AG04450 (cell line): ENCODE measurements at places on chromosomes 7 and 10.

- DNase-seq: no peak
Observed at GRCh38 chr7:88759230-88760135, at the start of gene ZNF804B. ZNF804B (plus strand) TSS chr7:88759700; CDS start chr7:88759977, 277 bp downstream.

DNA sequence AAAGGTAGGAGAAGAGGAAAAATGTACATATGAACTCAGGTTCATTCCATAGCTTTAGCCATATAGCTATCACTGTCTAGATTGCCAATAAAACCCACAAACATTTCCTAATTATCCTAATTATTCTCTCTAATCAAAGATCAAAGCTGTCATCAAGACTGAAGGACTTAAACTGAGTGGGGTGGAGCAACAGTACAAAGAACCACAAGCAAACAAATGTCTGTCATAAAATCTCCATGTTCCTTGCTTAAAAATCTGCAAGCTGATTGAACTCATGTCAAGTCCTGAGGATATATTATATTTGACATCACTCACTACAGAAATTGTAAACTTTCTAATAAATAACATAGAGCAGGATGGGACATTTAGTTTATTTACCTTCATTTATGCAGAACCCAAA, 315.9 kb downstream of the SNX13 start:
- DNase-seq: no peak

DNA sequence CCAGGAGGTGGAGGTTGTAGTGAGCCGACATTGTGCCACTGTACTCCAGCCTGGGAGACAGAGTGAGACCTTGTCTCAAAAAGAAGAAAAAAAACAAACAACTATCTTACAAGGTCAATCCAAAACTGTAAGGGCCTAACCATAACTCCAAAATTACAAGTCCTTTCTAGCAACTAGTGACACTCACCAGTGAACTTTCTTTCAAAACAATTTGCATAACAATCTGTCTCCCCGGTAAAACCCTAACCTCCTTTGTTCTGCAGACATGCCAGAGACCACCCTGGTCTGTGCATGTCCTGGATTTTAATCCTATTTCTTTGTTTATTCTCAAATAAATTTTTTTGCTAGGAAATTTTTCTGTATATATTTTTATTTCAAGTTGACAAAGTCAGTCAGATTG, 68.1 kb downstream of the EXOC6 start:
- no peak for DNase-seq

- no peak for DNase-seq
Observed at GRCh38 chr7:21154614-21155013, 273.3 kb upstream of the SP4 start.

GRCh38 chr7:80532153-80532552, 20.3 kb upstream of the GNAT3 start:
- no peak for DNase-seq

DNA sequence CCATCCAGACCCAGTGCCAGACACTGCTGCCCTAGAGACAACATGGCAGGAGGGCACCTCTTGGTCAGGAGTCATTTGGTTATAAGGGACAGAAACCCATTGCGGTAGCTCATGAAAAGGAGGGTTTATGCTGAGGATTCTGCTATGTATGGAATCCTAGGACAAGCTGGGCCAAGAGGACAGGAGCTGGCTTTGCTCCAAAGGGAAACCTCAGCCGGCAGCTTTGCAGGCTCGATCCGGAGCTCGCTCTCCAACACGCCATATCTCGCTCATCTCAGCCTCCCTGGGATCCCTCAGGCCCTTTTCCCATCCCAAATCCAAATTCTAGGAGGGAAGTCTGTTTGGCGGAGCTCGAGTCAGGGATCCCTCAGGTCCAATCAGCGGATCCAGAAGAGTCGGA, 345.7 kb downstream of the GLRX3 start:
- DNase-seq: no peak

GRCh38 chr10:122461367-122461728, at the start of gene HTRA1:
HTRA1 (plus strand) TSS chr10:122461553; CDS start chr10:122461653, 100 bp downstream.
- DNase-seq: no peak

DNA sequence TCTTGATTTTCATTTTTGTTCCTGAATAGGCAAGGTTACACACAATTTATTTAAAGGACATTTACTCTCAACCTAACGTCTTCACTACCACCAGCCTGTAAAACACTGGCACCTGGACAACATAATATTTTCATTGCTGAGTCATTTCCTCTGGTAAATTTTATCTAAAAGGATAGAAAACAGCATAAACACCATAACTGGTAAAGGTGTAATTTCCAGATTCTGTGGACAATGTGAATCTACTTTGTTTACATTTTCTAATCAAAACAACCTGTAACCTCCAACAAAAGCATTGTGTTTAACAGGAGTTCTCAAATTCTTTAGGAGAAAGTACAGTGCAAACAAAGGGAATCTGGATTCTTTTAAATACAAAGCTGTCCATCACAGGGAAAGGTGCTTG, 472.0 kb upstream of the AKR1E2 start:
- DNase-seq: no peak

DNA sequence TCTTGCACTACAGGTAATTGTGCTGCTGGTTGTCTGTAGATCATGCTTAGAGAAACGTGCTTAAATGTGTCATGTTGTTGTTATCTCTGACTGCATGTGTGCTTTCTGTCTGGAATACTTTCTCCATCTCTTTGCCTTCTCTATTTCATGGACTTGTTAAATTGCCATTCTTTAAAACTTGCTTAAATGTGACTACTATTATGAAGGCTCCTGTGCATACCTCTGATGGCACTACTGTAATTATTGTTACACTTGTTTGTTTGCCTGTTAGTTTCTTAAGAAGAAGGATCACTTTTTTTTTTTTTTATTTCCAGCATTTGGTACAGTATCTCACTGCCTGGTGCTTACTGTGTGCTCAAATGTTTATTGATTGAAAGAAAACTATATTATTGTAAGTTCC, 41.6 kb downstream of the KMT2E start:
- DNase-seq: no peak

DNA sequence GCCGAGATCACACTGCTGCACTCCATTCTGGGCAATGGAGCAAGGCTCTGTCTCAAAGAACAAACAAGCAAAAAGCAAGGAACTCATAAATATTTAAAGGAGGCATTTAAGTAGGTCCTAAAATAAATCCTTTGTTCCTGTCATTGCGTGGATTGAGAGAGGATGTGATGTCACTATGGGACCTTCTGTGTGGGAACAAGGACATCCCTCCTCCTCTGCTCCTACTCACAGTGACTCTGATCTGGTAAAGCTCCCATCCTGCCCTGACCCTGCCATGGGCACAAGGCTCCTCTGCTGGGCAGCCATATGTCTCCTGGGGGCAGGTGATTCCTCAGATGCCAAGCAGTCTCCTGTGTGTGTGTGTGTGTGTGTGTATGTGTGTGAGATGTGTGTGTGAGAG, 74.1 kb upstream of the PRSS58 start:
- DNase-seq: no peak

GRCh38 chr10:2119316-2119715, 382.0 kb upstream of the ADARB2 start:
- no peak for DNase-seq

GRCh38 chr7:148253629-148254028, 336.9 kb upstream of the C7orf33 start:
- no peak for DNase-seq

DNA sequence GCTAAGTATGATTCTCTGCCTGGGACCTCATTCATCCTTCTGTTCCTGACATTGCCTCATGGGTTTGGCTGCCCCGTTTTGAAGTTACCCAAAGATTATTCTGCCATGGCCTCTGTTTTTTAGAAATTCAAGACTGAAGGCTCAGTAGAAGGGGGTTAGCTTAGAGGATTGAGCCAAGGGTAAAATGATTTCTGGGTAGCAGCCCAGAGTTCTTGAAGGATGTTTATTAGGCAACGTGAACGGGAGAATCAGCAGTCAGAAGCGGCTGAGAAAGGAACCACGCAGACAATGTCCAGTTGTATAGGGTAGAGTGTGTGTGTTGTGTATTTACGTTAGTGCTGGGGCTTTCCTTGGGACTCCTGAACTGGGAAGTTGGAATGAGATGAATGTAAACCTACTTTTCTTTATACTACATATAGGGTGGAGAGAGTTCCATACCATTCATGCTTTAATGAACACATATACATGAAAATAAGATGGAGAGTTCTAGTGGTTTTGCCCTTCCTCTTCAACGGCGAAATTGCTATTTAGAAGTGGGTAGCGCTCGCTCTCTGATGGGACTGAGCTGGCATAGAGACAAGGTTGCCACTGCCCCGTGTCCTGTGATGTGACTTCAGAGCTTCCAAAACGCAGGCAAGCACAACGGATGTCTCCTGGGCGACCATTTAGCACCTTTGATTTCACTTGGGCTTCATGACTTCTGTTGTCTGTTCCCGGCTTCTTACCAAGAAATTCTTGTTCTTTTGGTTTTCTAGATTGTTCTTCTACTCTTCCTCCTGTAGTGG, 35.0 kb upstream of the IL15RA start:
- DNase-seq: no peak

GRCh38 chr7:10192074-10192473, 781.6 kb upstream of the PHF14 start:
- no peak for DNase-seq

DNA sequence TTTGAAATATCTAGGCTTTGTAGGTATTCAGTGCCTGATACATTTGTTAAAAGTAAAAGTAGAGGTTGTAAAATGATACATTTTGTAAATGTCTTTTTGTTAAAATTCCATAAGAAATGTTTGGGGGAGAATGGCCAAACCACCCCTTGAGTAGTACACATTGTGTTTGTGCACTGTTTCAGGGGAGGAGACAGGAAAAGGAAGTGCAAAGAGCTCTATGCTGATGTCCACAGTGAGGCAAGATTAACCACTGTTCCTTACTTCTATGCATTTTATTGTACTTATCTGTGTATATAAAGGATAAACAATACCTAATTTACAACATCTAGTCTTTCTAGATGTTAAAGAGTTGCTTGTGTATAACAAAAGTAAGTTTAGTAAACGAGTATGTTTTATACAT, 7.4 kb upstream of the CYCS start:
- no peak for DNase-seq

DNA sequence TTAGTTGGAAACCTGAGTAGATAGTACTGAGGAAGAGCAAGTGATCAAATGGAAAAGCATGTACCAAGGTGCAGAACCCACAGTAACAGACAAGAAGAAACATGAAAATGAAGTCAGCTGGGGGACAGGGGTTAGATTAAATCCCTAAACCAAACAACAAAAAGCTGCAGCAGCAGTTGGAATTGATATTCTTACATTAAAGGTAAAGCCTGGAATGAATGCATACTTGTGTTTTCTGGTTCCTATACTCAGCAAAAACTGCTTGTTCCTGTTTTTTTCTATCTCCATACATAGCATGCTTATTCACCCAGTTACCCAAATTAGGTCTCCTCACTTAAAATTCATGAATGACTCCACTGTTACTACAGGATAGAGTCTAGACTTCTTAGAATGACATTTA, 92.4 kb downstream of the TPST1 start:
- no peak for DNase-seq

- no peak for DNase-seq
Observed at GRCh38 chr10:45441239-45442190, 67.5 kb downstream of the ALOX5 start.

GRCh38 chr7:36865019-36865418, 140.7 kb upstream of the AOAH start:
- DNase-seq: no peak

DNA sequence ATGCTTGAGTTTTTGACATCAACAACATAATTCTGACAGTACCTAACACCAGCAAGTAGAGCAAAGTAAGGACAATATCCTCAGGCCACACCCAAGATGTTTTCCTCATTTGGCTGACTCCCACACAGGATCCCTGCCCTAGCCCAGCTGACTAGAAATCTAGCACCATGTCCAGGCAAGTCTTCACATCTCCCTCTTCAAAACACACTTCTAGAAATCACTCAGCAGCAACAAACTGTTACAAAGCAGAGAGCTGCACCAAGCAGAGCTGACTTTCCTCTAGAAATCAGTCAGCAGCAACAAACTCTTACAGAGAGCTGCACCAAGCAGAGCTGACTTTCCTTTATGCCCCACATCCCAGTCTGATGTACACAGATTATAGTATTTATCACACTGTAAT, 7.7 kb downstream of the TMEM168 start:
- DNase-seq: no peak

- no peak for DNase-seq
Observed at GRCh38 chr7:123974326-123974908, 49.4 kb downstream of the SPAM1 start.

DNA sequence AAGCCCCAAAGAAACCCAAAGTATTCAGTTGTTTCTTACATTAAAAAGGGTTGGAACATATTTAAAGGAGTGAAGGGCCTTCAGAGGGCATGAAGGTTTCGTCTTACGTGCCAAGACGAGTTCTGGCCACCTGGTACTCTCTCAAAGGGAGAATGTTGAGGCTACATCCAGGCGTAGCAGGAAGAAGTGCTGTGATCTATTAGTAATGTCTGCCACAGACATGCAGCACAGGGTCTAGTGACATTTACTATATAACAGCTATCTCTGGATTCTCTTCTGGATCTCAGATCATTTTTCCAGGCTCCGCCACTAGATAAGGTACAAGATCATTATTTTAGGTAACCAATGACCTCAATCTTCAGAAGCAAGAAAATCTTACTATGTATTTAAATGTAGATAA, 76.5 kb upstream of the ARID5B start:
- no peak for DNase-seq

DNA sequence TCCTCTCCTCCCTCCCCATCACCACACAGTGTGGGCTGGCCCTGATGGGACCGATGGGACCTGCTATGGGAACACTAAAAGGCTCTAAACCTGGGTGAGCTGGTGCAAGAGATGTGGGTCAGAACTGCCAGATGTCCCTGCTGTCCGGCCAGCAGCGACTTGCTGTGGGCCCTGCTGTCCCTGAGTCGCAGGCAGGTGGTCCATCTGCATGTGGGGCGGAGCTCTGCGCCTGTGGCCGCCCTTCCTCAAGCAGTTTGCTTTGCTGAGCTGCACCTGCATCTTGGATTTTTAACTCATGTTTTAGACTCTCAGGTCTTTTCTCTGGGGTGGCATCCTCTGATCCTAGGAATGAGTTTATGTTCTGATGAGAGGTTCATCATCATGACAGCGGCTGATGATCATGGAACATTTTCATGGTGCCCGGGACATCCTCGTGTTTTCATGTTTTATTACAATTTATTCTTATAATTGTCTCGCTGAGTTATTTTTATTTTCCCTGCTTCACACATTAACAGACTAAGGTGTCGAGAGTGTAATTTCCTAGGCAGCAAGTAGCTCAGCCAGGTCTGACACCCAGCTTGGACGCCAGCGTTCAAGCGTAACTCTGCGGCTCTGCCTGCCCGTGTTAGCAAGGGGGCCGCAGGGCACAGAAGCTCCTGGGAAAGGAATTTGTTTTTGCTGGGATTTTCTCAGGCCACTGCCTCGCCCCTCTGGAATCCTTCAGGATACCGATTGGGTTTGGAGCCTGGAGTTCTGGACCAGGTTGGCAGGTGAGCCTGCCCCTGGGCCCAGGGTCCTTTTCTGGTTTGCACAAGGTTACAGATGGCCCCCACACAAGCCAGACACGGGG, 615.2 kb upstream of the FOXK1 start:
- no peak for DNase-seq

GRCh38 chr10:97923057-97923456, 73.4 kb downstream of the GOLGA7B start:
- no peak for DNase-seq

GRCh38 chr10:133335246-133336117, 1.2 kb downstream of the CALY start:
- no peak for DNase-seq

- DNase-seq: peak; percentile 15
Observed at GRCh38 chr10:17742918-17743317, 9.1 kb upstream of the TMEM236 start.

GRCh38 chr7:67794544-67794943, 797.9 kb downstream of the TYW1 start:
- no peak for DNase-seq

- DNase-seq: no peak
Observed at GRCh38 chr7:141945356-141945755, 1.4 kb downstream of the CLEC5A start.
